ENCODE measurements at places on chromosomes 7 and 10.

DNA sequence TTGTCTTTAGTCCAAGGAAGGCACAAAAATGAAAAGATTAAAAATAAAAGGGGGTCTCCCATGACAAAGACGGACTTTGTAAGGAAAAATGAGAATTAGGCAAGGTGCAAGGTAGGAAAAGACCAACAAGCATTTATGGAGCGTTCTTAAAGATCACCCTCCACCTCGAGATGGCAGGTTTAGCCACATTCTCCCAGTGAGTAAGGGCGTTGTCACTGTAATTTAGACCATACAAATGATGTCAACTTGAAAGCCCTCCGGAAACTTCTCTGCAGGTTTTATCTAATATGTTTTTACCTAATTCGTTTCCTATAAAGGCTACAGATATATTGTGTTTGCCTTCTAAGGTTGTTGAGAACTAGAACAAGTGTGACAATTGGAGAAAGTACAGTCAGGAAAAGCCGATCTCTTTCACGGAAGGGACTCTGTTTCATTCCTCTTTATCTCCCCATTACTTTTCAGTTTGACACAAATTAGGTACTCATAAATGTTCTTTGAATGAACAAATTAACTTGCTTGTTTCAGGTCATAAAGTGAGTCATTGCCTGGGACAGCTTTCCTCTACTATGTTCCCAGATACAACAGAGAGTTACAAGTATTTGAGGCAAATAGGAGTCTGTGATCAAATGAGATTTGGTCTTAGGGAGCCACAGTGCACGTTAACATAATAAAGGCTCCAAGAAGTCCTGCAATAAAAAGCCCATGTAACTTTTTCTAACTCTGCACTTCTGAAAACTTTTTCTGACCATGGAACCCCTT lies 102.6 kb upstream of the HABP2 start:
- no peak for DNase-seq

DNA sequence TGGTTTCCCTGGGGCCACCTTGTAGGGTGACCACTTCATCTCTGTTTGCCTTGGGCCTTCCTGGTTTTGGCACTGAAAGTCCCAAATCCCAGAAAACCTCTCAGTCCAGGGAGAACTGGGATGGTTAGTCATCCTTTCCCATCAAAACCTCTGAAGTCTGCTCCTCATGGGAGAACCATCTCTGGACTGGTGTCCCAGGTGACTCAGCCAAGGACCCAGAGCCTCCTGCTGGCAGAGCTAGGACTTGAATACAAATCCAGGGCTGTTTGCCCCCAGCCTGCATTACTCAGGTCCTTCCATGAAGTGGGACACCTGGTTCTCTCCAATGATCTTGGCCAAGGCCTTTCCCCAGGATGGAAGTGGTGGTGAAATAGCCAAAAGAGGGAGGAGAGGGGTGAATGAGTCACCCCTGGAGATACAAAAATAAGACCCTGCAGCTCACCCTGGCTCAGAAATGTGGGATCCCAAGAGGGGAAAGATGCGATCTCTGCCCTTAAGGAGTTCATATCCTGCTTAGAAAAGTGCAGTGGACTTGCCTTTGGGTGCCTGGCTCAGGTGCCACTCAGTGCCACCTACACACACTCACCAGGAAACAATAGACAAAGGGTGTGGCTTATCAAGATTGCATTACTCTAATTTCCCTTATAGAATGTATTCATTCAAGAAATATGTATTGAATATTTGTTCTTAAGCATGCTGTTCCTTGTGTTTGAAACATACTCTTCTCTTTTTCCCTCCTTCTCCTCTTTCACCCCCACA lies 22.0 kb downstream of the ADRA2A start:
- DNase-seq: no peak

DNA sequence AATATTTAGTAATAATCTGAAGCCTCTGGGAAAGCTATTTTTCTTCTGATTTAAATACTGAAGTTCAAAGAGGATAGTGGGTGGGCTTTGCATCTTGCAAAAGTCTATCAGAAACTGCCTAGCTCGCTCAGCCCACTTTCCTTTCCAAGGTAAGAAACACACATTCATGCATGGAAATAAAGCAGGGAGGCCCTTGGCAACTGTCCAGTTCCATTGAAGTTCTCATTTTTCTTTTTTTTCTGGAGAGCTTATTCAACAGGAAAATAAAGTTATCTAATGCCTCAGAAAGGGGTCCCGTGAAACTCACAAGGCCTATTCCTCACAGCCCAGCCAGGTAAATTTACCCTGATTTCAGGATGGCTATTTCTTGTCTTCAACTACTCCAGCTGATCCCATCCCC lies 654.9 kb downstream of the KCNMA1 start:
- no peak for DNase-seq

DNA sequence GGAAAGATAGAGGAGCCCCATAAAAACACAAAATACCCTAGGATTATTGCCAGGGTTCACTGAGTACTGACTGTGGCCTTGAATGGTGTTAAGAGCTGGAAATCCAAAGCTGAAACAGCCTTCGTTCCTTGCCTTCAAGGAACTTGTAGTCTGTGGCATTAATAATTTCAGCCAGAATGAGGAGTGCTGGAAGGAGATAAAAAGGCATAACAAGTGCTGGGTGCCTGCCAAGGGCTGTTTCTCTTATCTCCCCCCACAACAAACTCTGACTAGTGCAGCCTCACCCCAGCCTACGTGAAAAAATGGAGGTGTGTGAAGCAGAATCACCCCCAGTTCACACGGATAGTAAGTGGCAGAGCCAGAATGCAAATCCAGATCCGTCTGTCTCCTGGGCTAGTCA lies 199.1 kb upstream of the LYZL2 start:
- DNase-seq: no peak

- DNase-seq: no peak
Measured at GRCh38 chr7:45073786-45074527, 14.8 kb downstream of the NACAD start.

GRCh38 chr10:102413053-102413705 lies 5.4 kb downstream of the PSD start:
- DNase-seq: no peak

DNA sequence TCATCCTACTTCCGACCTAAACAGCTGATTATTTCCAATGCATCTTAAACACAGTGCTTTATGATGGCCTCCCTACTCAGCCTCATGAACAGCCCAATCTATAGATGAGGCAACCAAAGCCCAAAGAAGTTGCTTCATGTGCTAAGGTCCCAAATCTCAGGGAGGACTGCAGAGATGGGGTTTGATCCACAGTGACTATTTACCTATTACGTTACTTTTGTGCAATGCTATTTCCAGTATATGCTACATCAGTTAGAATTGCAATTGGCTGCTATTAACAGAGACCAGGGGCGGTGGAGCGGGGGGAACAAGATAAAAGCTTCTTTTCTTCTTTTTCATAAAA lies 153.0 kb upstream of the TNS3 start:
- DNase-seq: no peak

- no peak for DNase-seq
Measured at GRCh38 chr10:89645742-89646172, 715 bp upstream of the PANK1 start.

DNA sequence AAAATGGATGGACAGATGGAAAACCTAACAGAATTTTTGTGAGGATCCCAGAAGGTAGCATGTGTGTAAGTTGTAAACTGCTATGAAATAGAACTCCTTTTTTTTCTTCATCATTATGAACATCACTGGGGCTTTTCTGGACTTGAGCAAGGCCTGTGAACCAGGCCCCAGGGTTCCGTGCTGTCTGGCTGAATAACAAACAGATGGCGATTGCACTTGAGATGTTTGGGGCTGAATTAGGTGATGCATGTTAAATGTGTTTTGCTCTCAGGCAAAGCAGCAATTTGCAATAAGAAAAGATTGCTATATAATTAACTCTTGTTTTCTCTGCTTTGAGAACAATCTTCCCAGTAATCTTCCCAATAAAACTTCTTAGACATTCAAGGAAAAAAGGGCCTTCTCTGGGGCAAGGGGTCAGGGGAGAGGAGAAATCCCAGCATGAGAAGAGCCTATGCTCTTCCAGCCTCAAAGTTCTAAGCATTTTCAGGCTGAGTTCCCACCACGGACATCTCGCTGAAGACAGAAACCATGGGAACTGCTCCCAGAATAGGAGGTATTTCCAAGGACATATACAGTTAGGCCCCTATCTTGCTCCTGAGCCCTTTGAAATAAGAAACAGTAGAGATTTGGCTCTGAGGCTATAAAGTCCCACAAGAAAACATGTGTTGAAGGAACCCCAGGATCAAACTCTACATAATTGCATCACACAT lies 98.7 kb downstream of the ITIH5 start:
- DNase-seq: no peak

- DNase-seq: no peak
Measured at GRCh38 chr10:13648425-13648824, 61.7 kb downstream of the PRPF18 start.

DNA sequence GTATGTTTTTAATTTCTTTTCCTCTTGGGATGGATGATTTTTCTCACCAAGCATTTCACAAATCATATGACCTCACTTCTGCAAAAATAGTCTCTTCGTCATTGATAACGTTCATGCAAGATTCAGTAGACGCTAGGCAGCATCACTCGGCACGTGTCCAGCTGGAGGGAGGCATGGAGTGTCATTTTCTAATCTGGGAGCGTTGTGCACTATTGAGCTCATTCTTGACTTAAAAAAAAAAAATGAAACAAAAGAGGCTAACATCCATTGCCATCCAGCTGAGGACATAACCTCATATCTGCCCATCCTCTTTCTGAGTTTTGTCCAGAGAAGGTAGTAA lies 56.2 kb downstream of the COL17A1 start:
- no peak for DNase-seq

DNA sequence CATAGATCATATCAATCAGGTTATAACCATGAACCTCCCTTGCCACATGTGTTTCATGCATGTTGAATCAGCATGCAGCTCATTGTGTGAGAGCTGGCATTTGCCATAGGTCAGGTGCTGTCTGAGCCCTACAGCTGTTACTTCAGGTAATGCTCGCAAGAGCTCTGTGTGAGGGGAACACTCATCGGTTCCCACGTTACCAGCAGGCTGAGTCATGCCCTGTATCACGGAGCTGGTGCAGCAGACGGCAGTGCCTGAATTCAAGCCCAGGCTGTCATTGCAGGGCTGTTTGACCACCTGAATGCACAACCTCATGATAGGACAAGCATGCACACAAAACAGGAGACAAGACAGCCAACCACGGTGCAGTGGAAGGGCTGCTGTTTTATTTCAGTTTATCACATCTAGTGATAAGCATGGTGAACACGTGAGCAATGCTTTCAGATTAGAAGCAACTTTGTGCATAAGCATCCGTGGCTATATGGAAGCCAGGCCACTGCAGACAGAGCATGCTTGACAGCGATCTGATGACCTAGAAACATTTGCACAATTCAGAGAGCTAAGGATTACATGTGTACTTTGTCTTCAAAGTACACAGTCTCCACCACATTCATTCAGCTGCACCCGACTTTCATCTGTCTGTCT lies 56.4 kb upstream of the PFKP start:
- no peak for DNase-seq

DNA sequence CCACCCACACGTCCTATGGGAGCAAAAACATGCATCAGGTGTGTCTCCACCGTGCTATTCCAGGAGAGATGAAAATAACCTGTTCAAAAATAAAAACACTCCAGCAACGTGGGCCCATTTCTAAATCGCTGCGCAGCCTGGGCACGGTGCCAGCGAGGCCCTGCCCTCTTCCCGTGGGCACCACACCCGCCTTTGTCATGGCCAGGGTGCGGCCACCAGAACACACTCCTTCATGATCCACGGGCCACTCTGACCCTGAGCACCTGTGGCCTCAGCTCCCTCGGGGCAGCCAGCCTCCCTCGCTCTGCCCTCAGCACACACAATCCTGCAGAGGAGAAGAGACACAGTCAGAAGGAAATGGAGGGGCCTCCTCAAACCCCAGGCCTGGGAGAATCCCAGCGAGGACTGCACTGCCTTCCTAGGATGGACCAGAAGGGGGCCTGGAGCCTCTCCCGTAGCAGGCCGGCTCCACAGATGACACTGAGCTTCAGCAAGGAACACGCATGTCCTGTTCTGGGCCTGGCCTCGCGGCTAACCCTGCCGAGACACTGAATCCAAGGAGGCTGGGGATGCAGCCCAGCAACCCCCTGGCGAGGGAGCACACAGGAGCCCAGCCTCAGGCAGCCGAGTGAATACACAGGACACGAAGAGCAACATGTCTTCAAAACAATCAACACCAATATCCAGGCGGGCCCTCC lies 169.0 kb downstream of the MAD1L1 start:
- peak; percentile 26 for DNase-seq

DNA sequence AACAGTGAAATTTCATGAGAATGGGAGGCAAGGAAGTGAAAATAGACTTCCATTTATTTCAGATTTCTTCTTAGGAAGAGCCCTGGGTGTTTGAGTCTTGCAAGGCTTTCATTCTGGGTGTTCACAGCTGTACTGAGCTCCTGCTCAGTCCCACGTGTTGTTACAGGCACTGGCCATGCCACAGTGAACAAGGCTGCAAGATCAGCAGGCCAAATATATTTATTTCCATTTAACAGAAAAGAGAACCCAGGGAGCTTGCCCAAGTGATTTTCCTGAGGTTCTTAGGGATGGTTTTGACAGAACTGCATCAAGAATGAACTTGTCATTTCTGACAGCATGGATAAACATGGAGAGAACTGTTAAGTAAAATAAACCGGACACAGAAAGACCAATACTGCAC lies 54.5 kb upstream of the CD36 start:
- no peak for DNase-seq

GRCh38 chr7:105982388-105982787 lies 19.3 kb downstream of the CDHR3 start:
- DNase-seq: no peak

- no peak for DNase-seq
Measured at GRCh38 chr10:132396494-132397035, 435 bp upstream of the PWWP2B start.

DNA sequence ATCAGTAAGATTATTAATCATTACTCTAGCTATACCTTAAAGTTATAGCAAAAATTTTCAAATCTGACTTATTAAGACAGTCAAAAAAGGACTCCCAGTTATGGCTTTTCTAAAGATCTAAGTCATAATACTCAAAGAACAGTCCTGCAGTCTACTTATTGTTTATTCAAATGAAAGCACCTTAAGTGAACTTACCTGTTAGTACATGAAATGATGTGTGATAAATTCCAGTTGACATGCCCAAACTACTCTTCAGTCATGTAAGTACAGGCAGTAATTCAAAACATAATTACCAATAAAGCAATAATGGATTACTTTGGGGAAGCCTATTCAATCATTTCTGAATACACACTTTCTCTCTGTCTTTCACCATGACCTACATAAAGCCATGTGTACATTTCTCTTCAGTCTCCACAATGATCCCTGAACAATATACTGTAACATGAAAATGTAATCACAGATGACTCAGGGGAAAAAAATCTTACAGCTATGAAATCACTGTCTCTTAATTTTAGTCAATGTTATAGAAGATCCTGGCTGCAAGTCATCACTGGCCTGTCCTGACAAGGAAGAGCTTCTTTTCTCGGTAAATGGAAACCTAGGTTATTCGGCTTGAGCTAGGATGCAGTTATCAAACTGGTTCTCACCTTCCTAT lies 420.7 kb upstream of the LRRTM3 start:
- DNase-seq: no peak

GRCh38 chr7:90007831-90008230 lies 146.4 kb upstream of the STEAP1 start:
- no peak for DNase-seq

- DNase-seq: peak; percentile 48
Measured at GRCh38 chr7:91949221-91950009, 8.8 kb downstream of the AKAP9 start.
